ENCODE measurements at places on chromosomes 5 and 9.

DNA sequence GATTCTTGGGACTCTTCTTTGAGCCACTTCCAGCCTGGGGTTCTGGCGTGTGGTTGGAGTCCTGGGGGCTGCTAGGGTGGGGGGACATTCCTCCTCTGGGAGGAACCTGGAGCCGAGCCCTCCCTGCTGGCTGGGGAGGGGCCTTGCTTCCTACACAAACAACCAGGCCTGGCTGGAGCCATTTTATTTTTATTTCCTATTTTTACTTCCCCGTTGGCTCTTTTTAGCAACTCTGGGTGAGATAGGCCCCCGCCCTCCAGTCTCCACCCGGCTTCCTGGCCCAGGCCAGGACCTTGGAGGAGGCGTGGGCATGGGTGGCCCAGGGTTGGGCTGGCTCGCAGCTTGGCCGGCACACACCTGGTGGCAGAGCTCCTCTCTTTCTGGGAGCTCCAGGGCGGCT lies 15.1 kb downstream of the RXRA start:
- DNase-seq: no peak

GRCh38 chr5:38265546-38266179 lies 7.3 kb downstream of the EGFLAM start:
- peak; percentile 75 for DNase-seq

GRCh38 chr5:41279040-41279439 lies 65.7 kb upstream of the C6 start:
- no peak for DNase-seq

- DNase-seq: no peak
These were observed 15.0 kb downstream of the CERCAM start for GRCh38 chr9:128435611-128436010.

DNA sequence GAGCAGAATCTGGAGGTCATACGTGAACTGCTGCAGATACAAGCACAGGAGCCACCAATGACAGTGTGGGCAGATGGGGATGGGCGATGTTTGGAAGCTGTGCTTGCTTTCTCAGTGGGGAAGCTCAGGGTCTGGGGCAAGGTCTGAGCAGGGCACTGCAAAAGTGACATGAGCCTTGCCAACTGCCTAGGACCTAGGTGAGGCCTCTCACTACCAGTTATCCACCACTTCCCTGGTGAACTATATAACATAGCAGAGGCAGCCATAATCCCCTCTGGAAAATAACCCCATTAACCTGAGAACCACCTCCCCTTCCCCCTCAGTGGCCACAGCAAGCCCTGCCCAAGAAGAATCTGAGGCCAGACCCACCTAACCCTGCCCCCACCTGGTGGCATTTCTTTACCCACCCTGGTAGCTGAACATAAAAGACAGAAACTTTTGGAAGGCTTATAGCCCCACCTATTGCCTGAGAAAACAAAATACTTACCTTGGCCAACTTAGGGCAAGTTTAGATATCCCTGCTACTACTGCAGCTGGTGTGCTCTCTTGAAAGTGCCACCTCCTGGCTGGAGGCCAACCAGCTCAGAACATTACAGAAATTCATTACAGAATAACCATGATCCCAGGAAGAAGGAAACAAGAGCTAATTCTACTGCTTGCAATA lies 18.8 kb upstream of the SPEF2 start:
- no peak for DNase-seq

DNA sequence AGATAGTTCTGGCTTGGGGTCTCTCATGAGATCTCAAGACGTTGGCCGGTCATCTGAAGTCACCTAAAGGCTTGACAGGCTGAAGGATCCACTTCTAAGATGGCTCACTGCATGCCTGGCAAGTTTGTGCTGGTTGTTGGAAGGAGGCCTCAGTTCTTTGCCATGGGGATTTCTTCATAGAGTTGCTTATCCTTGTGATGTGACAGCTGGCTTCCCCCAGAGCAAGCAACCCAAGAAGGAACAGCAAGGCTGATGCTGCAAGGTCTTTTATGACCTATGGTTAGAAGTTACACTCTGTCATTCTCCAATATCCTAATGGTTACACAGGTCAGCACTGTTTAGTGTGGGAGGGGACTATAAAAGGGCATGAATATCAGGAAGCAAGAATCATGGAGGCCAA lies 20.7 kb upstream of the GRPEL2 start:
- no peak for DNase-seq

GRCh38 chr5:130836729-130837649 lies 328.1 kb downstream of the HINT1 start:
- no peak for DNase-seq

- no peak for DNase-seq
These were observed 131.1 kb downstream of the ST8SIA4 start for GRCh38 chr5:100772006-100772405.

GRCh38 chr5:174159327-174160114 lies 114.0 kb downstream of the NSG2 start:
- no peak for DNase-seq

Data from muscle of arm (tissue), 14 donors.